ENCODE measurements at places on chromosomes 16 and 17.
A peak's percentile ranks its signal among the peaks of the same experiment; 100 is the strongest.

DNA sequence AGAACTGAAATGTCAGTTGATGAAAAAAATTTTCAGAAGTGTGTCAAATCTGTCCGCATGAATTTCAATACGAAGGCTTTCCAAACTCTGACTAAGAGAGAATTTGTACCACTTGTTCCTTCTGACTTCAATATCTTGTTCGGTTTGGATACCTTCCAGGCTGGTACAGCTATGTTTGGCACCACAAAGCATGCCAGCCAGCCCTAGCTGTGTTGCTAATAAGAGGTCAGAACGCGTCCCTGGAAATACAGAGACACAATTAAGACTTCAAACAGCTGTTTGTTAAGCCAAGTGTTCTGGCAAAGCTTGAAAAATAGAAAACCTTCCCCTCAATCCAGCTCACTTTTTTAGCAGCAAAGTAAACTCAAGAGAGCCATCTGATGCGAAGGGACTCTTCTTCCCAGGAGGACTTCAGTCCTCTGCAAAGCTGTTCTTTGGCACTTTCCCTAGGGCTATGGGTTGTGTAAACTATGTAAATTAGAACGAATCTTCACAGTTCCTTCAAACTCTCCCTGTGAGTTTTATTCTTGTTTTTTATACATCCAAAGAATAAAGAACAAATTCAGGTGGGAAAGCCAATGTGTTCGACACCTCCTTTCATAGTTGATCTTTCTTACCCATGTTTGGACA lies 35.1 kb downstream of the GRB2 start:
- DNase-seq: no peak

DNA sequence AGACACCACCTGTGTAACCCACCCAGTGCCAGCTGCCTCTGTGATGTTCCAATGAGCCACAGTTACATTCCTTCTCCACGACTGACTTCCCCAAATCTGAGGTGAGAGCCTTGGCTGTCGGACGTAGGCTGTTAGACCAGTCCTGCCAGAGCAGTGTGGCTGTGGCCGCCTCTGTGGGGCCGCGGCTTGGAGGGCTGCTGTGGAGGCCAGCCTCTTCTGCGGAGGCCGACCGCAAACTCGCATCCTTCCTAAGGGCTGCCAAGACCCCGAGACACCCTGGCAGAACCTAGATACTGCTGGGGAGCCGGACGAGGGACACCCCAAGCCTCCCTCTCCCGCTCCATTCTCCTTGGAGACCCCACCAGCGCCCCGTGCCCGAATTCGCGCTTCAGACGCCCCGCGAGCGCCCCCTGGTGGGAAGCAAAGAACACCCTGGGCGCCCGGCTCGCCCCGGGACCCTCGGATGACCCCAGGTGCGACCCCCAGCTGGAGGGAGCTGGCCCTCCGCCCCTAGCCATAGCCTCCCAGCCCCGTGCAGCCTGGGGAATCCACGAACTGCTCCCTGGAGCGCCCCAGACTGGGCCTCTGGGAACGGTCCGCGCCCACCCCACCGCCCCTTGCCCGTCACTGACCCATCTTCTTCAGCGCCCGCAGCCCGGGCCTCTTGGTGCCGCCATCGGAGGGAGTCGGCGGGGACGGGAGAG lies 547 bp downstream of the PLCD3 start:
- DNase-seq: peak; percentile 38

- DNase-seq: peak; percentile 73
Measured at GRCh38 chr17:77445760-77446532, 305.2 kb downstream of the SEC14L1 start.

GRCh38 chr16:49822649-49823370 lies 33.1 kb downstream of the ZNF423 start:
- DNase-seq: no peak

DNA sequence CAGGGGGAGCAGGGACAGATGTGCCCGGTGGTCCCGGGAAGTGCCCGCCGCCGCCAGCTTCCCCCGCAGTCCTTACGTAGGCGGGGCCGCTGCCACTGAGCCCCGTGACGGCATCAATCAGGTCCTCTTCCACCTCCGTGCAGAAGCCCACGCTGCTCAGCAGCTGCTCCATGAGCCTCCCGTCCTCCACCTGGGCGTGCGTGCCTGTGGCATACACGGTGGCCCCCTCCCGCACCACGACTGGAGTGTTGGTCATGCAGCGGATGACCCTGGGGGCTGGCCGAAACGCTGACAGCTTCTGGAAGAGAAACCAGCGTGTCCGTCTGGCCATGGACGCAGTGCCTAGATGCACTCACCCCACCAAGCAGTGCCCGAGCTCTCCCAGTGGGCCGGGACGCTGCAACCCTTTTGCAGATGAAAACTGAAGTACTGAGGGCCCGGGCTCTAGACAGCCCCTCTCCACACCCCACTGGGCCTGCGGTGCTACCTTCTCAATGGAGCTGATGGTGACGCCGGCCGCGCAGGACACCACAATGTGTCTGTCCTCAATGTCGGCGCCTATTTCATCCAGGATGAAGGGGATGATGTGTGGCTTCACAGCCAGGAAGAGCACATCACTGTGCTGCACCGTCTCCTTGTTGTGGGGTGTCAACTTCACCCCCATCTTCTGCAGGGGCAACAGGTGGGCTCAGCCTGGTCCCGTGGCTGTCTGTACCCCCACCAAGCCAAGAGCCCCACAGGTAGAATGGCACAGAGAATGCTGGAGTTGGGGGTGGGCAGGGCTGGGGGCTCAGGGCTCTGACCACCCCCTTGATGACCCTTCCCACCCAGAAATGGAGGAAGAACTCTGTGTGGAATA lies 2.0 kb downstream of the PYCR1 start:
- DNase-seq: no peak

- DNase-seq: peak; percentile 64
Measured at GRCh38 chr16:28218109-28218508, 6.3 kb upstream of the XPO6 start.

- DNase-seq: peak; percentile 8
Measured at GRCh38 chr17:31226373-31226772, 70.7 kb downstream of the OMG start.

DNA sequence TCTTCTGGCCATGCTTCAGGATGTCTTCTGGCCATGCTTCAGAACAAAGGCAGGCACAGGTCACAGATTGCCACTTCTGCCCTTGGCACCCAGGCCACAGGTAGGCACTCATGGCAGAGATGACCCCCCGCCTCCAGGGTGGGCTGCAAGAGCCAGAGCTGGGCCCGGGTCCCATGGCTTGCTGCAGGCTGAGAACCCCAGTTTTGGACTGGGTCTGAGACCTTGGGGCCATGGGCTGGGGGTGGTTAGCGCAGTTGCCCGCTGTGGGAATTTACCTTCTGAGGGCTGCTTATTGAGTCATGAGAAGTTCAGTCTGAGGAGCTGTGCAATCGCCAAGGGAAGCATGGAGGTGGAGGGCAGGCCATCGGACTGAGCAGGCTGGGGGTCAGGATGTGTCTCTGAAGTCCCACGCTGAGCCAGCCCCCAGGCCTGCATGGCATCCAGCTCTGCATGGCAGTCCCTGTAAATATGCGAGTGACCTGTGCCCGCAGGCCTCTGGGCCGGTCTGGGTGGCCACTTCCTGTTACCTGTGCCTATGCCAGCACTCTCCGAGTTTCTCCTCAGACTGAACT lies 1.7 kb downstream of the ANKRD13B start:
- DNase-seq: no peak

- DNase-seq: no peak
Measured at GRCh38 chr17:66612993-66613392, 221.9 kb upstream of the CACNG5 start.

DNA sequence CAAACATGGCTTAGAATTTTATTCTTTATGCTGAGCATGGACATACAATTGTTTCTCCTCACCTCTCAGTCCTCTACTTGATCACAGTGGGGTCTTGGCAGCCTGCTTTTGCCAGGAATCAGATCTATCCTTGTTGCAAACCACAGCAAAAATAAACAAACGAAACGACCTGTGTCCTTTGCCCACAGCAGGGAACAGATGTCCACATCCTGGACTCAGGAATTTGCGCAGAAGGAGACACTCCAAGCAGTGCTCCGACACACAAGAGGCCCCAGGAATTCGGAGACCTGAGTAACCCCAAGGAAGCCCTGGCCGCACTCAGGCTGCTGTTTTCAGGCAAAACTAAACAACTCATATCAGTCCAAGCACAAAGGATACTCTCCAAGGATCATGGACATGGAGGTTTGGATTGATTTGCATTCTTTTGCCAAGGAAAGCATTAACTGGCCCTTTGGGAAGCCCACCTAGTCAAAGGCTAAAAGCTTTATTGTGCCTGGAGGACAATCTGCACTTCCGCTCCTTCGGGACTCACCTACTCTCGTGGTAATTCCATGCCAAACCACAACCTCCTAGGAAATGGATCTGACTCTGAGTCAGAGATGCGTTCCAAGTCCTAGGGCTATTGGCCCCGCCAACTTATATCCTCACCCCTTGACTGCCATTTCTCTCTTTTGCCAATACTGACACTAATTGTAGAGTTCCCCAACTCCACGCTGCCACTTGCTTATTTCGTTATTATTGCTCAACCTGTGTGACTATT lies 271.1 kb upstream of the CDH11 start:
- DNase-seq: no peak

GRCh38 chr17:73010414-73010813 lies 82.1 kb downstream of the SLC39A11 start:
- no peak for DNase-seq

DNA sequence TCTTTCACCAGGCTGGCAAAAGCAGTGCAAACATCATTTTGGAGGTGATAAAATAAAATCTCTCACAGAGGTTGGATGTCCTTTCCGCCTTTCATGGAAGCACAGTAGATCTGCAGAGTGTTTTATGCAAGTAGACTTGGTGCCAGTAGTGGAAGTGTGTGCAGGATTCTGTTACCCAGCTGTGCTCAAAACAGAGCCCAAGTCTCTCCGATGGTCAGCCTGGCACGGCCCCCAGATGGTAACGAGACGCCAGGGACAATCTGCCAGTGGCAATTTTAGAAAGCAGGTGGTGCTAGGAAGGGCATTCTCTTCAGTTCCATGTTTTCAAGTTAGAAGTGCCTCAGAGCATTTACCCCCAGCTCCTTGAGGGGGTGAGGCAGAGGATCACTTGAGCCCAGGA lies 1.5 kb upstream of the MTHFSD start:
- DNase-seq: no peak

- no peak for DNase-seq
Measured at GRCh38 chr17:2949469-2950044, 113.8 kb downstream of the OR1D5 start.

- DNase-seq: no peak
Measured at GRCh38 chr16:47622451-47623176, 161.5 kb downstream of the PHKB start.

DNA sequence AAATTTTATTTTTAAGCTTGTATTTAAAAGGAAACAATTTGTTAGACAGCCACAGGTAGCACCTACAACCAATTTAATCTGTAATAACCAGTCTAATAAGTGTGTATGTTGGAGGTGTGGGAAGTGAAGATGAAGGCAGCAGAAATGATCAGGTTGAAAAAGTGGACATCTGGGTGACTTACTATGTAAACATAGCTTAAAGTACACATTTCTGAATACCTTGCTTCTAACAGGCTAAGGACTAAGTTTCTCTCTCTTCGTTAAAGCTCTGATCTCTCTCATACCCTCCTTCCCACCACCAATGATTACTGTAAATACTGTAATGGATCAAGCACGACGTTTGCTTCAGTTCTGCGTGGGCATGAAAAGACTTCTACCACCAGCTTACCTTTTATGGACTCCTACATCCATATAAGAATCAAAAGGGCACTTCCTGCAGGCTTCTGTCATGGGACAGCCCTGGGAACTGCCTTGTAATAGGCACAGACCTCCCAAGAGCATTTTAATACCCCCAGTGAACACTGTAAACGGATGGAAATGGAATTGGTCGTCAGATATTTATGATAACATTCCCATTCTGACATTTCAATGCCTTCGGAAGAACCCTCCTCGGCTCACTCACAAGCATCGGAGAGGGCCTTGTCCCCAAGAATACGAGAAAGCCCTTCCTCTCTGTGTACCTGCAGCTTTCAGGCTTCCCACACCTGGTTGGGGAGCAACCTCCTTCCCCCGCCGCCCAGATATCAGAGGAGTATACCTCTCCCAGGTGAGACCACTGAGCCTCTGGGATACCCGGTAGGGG lies 700 bp downstream of the CCDC43 start:
- no peak for DNase-seq

GRCh38 chr17:52383493-52384100 lies 225.1 kb upstream of the CA10 start:
- peak; percentile 54 for DNase-seq

DNA sequence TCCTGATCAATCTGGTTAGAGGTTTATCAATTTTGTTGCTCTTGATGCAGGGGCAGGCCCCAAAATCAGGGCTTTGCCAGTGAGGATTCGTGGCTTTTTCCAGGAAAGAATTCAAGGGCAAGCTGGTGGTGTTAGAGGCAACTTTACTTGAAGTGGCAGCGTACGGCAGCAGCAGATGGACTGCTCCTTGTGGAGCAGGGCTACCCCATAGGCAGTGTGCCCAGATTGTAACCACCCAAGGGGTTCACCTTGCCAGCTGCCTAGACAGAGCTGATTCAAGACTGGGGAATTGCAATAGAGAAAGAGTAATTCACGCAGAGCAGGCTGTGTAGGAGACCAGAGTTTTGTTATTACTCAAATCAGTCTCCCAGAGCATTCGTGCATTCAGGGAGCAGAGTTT lies 16.7 kb downstream of the DRC7 start:
- DNase-seq: no peak

DNA sequence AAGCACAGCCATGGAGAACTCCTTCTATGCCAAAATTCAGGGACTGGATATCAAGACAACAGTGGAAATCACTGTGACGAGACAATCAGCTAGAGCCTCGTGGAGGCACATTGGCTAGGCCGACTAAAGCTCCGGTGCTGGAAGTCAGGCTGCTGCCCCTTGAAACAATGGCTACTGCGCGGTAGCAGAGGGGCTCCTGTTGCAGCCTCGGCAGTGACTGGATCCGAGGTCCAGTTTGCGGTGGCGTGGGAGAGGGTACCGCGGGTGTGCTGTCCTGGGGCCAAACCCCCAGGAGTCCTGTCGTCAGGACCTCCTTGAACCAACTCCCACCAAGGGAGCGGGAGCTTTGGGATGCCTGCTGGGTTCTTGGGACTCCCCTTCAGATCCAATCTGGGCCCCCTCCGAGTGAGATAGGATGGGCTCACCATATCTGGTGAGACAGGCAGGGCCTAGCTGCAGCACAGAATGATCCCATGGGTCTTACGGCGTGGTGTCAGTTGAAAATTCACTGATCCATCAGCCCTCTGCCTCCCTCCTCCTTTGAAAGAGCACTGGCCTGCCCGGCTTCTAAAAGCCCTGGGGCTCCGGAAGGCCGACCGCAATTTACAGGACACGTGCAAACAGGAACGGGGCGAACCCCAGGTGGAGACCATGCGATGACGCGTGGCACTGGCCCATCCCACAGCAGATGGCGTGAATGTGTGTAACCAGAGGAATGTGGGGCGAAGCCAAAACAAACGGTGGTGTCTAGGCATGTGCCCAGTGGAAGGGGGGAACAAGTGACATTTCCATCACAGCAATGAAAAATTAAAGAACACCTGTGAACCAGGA lies 15.8 kb upstream of the KCNJ18 start:
- no peak for DNase-seq

GRCh38 chr16:73172241-73172972 lies 124.5 kb upstream of the ZFHX3 start:
- DNase-seq: no peak

DNA sequence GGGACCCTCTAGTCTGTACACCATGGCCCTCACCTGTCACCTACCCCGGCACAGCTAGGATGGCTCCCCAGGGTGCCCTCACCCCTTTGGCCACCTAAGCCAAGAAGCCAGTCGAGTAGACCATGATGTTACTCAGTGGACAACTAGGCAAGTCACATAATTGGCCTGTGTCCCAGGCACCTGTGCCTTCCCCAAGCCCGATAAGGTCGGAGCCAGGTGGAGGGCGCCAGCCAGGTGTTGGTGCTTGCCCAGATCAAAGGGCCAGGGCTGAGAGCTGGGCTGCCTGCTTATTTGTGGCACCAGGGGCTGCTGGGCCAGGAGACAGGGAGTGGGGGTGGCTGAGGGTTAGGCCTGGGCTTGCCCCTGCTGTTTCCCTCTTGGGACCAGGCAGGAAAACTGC lies 16.8 kb downstream of the SPNS2 start:
- no peak for DNase-seq
